ENCODE measurements at places on chromosomes 4 and X.

DNA sequence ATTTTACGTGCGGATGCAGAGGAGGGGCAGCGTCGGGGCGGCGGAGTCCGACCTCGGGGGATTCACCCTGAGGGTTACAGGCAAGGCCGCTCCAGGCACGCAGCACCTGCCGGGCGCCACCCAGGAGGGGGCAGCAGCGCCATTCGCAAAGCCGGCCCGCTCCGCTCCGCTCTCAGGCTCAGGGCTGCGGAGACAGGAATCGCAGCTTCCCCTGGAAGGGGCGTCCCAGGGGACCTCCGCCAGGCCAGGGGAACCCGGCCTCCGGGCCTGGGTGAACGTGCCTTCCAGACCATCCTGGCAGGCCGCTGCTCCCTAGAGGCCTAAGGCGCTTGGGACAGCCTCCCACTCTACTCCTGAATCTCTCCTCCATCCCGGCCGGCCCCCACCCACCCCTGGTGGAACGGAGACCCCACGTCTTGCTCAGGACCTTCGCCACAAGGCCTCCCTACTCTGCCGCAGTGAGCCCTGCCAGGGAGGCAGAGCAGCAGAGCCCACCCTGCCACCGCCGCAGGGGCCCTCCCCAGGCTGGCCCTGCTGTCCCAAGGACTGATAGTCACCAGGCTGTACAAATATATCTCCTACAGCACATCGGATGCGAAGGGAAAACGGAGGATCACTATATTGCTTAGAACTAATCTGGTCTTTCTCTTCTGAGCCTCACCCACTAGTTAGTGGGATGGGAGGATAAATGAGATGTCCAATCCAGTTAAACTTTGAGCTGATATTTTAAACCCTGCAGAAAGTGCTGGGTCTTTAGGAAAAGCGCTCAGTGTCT, 115.0 kb downstream of the SMIM20 start:
- DNase-seq: no peak

DNA sequence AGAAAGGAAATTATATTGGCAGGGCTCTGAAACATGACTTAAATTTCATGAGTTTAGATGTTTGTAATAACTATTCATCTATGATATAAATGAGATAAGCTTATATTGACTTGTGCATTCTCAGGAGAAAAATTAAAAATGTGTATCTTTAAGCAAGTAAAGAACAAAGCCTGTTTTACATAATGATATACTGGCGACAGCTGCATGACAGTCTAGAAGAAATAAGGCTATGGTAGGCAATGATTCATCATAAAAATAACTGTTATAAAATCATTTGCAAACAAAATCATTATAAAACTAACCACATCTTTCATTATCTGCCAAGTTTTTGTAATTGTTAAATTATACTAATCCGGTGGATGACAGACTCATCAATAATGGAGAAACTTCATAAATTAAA, 188.1 kb downstream of the ADAM29 start:
- no peak for DNase-seq

DNA sequence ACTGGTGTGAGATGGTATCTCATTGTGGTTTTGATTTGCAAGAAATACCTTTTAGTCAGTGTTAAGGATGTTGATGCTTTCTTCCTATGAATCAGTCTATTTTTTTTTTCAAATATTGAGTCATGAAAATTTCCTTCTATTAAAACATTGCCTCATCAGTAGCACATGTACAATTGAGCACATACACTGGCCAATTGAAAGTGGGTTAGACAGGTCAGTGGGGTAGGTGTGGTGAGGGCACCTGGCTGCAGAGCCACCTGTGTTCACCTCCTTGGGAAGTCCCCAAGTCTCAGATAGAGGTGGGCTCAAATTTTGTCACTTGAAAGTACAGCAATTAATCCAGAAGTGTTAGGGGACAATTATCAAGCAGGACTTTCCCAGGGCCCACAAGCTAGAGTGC, 243.7 kb downstream of the SPRY1 start:
- DNase-seq: no peak

- peak; percentile 97 for DNase-seq
These were observed at the start of gene SLC25A6 for GRCh38 chrX:1391707-1392375. Gene SLC25A6, minus strand, starts transcription at chrX:1392113. Its CDS starts 104 bp downstream, at chrX:1392009.

GRCh38 chr4:89072921-89073320, 15.9 kb upstream of the FAM13A start:
- DNase-seq: no peak

DNA sequence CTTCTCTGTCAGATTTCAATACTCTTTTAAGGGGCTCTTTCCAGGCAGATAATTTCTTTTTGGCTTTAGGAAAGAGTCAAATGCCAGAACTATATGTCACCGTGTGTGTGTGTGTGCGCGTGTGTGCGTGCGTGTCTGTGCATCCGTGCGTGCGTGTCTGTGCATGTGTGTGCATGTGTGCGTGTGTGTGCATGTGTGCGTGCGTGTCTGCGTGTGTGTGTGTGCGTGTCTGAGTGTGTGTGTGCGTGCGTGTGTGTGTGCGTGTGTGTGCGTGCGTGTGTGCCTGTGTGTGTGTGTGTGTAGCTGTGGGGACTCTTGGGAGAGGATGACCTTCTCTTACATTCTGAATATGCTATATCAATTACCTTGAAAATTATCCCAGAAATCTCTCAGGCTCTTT, 441.6 kb downstream of the SLITRK2 start:
- DNase-seq: no peak

DNA sequence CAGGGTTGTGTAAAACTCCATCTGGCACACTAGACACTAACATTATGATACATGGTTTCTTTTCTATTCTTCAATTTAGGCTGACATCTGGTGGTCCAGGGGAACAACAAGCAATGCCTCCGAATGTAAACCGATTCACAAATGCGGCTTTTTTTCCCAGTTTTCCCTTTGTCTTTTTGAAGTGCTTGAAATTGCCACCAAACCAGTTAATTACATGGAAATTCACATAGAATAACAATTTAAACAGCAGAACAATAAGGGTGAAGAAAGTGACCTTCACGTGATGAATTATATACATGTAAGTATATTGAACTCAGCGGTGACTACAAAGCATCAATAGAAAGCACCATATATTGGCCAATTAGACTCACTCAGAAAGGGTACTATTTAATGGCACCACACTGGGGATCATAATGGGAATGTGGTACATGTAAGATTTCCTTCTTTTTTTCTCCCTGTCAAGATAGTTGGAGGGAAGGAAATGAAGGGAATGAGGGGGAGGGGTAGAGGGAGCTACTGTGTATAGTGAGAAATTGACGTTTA, 103.9 kb downstream of the MMRN1 start:
- DNase-seq: no peak

DNA sequence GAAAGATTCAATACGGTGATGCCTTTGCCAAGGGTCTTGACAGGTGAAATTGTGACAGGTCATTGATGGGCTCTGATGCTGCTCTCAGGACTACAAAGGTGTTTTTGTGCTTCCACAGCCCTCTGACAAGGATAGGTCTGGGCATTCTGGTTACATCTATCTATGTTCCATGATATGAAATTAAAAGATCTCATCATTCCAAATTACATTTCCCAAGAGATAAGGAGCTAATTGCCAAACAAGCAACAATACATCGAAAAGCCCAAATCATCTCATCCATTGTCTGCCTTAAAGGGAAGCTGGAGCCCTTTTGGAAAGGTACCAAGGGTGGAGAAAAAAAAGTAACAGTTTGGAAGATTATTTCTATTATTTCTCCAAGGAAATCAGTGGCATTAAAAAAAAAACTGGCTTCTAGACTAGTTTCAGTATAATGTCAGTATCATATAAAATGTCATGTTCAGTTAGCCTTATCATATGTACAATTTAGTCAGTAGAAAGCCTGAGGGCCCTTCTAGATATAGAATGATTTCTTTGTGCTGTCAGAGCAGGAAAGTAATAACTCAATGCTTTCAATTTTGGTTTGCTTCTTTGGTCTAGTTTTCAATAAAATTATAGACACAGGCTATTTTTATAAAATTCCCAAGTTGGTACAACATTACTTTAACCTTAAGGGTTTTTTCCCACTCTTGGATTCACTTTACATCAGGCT, 224.5 kb upstream of the GPRIN3 start:
- no peak for DNase-seq

GRCh38 chrX:132488180-132488705, 595 bp downstream of the MBNL3 start:
- no peak for DNase-seq

DNA sequence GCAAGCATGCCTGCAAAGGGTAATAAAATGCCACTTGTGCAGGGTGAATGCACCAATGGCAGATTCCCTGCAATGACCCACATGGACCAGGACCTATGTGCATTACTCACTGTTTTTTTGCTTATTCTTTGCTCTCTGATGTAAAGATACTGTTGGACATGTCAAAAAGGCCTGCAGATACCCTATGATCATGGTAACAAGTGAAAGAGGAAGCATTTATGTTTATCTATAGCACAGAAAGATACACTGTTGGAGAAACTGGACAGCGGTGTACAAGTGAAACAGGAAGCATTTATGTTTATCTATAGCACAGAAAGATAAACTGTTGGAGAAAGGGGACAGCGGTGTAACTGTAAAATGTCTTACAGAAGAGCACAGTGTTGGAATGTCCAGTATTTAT, 127.5 kb downstream of the PAPSS1 start:
- DNase-seq: no peak

DNA sequence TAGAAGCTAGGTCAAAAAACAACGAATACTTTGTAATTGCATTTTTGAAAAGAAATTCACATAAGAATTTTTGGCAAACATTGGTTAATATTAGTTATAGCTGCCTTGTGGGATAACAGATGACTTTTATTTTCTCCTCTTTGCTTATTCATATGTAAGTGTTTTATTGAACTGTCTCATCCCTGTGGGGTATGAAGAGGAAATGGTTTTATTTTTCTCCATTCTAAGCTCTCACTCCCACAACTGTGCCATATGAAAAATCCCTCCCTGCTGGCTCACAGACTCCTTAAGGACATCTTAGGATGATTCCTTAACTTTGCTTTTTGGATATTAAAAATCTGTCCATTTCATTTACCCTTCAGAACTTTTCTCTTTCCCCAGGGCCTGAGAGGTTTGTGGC, 300.6 kb downstream of the PPP1R2C start:
- no peak for DNase-seq

GRCh38 chrX:39772057-39772832, 325.5 kb downstream of the BCOR start:
- DNase-seq: no peak

- DNase-seq: no peak
These were observed 82.8 kb downstream of the CPZ start for GRCh38 chr4:8675383-8675782.

DNA sequence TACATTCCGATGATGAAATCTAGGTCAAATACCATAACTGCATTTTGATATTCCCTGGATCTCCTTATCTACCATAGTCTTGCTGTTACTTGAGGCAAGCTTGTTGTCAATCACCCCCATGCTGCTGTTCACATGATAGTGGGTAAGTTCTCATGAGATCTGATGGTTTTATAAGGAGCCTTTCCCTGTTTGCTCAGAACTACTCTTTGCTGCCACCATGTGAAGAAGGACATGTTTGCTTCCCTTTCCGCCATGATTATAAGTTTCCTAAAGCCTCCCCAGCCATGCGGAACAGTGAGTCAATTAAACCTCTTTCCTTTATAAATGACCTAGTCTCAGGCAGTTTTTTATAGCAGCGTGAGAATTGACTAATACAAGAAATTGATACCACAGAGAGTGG, 432.0 kb downstream of the GLUD2 start:
- DNase-seq: no peak

DNA sequence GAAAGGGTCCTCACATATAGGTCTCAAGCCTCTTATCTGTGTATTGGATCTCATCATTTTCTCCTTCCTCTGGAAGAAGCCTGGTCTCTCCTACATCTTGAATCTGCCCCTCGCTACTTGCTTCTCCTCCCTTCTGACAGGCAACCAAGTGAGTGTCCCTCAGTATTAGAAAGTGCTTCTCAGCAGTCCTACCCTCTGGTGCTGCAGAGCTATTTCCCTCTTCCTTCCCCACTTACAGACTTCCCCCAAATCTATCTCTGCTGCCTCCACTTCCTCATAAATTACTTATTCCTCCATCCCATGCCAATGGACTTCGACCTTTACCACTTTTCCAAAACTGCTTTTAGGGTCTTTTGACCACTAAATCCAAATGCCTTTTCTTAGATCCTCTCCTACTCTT, 129.1 kb upstream of the NAP1L5 start:
- no peak for DNase-seq

- peak; percentile 36 for DNase-seq
These were observed 202.6 kb downstream of the TMA16 start for GRCh38 chr4:163697121-163697520.

GRCh38 chr4:184171011-184171410, 46.7 kb downstream of the ENPP6 start:
- no peak for DNase-seq

GRCh38 chr4:107564326-107564725, 155.7 kb downstream of the PAPSS1 start:
- no peak for DNase-seq

DNA sequence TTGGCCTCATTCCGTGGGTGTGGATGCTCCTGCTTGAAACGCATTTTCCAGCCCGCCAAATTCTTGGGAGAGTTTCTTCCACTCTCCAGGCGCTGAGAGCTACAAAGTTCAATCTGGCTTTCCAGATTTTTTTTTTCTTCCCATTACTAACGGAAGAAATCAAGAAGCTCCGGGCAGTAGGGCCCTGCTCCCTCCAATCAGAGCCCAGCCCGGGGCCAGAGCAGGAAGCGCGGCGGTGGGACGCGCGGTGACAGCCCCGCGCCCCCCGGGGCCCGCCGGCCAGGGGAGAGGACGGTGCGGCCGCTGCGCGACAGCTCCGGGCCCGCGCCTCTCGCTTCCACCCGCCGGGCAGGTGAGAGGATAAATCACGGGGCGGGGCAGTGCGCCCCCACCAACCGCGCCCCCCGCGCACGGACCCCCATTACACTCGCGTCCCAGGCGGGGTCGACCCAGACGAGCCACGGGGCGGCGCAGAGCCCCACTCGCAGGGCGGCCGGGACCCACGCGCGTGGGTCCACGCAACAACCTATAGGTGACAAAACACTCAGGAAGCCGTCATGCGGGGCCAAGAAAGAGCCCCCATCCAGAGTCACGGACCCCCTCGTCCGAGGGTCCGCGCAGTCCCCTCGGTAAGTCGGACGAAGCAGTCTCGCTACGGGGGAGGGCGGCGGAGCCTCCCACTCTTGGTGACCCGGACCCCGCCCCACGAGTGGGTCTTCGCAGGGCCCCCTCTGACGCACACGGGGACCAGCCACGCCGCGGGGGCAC, 868 bp downstream of the AFAP1 start:
- no peak for DNase-seq

GRCh38 chr4:127936974-127937373, 28.0 kb downstream of the MFSD8 start:
- DNase-seq: no peak

DNA sequence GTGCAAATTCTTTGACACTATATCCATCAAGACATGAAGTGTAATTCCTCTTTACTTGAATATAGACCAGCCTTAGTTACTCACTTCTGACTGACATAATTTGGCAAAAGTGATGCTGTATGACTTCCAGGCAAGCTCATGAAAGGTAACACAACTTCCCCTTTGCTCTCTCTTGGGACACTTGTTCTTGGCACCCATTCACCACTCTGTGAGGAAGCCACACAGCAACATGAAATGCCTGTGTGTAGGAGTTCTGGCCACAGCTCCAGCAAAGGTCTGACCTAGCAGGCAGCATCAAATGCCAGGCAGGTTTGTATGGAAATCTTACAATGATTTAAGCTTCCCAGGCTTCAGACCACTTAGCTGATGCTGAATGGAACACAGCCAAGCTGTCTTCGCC, 280.3 kb downstream of the PDHA2 start:
- no peak for DNase-seq

Data from fibroblast of the conjunctiva (primary cell).